Globus pallidus (tissue), 1 donor: ENCODE measurements at places on chromosomes 7 and 10.

DNA sequence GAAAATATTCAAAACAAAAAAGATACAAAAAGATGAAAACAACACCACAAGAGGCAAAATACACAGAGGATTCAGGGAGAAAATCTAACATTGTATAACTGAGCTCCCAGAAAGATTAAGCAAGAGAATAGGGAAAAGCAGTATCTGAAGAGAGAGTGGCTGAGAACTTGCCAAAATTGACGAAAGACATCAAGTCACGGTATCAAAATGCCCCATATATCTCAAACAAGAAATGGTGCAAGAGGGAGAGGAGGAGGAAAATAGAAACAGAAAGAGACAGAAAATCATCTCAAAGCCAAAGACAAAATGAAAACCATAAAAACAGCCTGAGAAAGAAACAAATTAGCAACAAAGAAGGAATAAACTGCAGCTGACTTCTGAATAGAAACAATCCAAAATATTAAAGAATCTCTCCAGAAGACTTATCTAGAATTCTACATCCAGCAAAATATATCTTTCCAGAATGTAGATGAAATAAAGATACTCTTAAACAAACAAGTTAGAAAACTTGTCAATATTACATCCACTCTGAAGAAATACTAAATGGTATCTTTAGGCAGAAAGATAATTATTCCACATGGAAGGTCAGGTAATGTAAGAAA lies 5.5 kb downstream of the USP6NL start:
- no peak for DNase-seq

GRCh38 chr10:58859526-58859925 lies 316.9 kb upstream of the PHYHIPL start:
- DNase-seq, result no peak

- DNase-seq, result peak; percentile 77
These were observed at the start of gene DGKI for GRCh38 chr7:137846827-137847567. Gene DGKI (minus strand): TSS chr7:137846974.

DNA sequence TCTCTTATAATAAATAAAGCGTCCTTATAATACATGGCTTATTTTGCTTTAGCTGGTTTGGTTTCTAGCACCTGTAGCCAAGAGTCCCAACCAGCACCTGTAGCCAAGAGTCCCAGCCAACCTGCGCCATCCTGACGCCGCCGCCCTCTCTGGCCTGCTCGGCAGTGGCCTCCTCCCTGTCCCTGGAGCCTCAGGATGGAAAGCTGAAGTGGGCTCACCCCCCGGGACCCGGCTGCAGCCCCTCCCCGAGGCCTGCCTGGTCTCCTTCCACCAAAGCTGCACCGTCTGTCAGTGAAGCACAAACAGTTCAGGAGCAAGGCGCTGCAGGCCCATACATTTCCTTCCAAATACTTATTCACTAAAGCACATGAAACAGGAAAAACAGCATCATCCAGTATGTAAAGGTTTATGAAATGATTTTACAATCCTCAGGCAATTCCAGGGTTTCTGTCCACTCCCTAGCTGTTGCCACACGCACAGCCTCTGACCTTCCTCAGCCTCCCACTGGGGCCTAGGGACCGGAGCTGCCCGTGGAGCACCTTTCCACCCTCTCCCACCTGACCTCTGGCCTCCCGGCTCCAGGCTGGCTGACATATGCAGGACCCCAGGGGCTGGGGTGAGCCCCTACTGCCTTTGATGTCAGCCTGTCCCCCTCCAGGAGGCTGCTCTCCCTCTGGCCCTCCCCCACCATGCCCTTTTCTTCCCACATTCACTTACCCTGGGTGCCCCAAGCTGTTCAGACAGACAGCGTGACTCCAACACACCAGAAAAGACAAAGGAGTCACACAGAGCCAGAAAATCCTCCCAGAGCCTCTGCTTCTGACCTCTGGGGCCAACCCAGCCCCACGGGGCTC lies 149.6 kb upstream of the PPP2R2D start:
- no peak for DNase-seq

- DNase-seq, result no peak
These were observed 315.2 kb downstream of the GATA3 start for GRCh38 chr10:8369666-8370065.

DNA sequence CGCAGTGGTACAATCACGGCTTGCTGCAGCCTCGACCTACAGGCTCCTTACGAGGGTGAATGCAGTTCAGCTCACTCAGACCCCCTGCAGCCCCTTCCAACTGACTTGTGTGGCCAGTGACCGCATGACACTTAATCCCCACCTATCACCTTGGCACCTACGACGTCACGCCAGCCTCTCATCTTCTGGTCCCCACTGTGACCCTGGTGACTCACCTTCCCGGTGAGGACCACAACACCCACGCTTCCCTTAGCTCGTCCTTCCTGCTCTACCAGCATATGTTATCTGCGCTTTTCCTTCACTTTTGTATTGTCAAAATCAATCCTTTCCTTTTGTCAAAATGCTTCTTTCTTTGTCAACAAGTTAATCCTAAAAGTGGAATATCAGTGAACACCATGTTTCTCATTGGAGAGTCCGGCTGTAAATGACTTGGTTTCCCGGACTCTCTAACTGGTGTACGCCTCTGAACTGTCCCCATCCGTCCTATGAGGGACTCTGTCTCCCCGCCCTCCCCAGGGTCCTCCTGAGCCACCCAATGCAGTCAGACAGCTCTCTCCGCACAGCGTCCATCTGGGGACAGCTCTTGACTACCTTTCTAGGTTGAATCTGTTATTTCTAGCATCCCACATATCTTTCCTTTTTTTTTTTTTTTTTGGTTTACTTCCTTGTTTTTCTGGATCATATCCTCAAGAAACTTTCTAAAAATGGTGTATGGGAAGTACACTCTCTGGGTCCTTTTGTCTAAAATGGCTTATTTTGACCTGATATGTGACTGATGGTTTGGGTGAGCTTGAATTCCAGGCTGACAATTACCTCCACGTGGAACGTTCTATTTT lies 37.3 kb downstream of the CFAP46 start:
- DNase-seq, result no peak

GRCh38 chr7:27846388-27846787 lies 106.4 kb downstream of the TAX1BP1 start:
- DNase-seq, result no peak

GRCh38 chr10:87505366-87506111 lies 846 bp downstream of the MINPP1 start:
- DNase-seq, result peak; percentile 29

DNA sequence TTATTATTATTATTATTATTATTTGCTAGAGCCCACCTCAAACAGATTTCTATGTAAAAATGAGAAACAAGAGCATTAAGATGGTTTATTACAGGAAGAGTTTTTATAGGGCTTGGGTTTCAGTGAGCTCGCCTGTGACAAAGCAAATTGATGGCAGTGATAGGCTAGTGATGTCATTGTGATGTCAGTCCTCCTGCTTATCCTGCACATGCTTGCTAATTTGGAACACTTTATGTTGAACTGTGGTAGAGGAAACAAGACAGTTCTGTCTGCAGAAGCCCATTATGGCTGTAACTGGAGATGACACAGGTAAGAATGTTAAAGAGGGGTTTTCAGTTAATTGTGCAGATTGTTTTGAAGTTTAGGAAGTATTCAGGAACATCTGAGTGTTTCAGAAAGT lies 68.3 kb downstream of the CREM start:
- no peak for DNase-seq

- peak; percentile 11 for DNase-seq
These were observed 28.5 kb downstream of the MKLN1 start for GRCh38 chr7:131355917-131356777.

- DNase-seq, result peak; percentile 7
These were observed 599.3 kb upstream of the CELF2 start for GRCh38 chr10:10418387-10418786.

DNA sequence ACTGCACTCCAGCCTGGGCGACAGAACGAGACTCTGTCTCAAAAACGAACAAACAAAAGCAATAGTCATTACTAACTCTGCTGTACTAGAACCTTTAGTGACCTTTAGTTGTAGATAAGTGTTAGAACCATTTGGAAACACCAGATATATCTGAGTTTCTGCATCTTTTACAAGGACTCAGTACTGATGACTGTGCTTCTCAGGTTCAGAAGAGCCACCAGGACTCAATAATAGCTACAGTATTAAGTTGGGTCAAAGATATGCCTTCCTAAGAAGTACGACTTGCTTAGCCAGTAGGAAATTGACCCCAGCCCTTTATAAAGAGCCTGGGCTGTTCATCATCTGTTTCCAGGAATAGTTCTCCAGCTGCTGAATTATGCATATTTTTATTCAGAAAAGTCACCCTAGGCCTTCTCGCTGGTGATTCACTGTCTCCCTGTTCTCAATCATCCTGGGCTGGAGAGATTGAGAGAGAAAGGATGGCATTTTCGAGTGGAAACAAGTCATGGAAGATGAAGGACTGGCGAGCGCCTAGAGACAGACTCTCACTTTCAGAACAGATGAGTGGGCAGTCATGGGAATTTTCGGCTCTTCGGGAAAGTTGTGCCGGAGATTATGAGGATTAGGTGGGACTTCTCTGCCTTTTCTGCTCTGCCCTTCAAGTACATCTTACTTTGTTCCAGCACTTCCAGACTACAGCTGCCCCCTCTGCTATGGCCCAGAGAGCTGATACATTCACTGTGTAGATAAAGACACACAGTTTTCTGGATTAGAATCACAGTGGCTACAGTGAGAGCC lies 316.1 kb downstream of the CCDC3 start:
- DNase-seq, result no peak

- no peak for DNase-seq
These were observed 190.5 kb upstream of the NRP1 start for GRCh38 chr10:33524966-33525365.

DNA sequence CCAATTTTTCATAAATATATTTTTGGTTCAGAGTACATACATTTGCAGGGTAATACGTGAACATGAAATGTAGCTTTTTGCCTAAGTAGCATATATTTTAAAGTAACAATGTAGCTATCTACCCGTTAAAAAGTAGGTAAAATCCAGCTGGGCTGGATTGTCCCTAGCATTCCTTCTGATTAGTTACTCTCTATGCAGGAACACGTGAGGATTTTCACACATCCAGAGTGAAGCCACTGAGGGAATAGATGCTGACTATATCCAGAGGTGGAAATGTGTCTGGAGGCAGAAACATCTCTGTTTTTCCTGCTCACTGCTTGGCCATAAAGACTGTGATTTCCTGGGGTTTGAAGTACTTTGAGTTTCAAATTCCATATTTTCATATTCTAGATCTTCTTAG lies 338.9 kb upstream of the KIAA1217 start:
- DNase-seq, result no peak

DNA sequence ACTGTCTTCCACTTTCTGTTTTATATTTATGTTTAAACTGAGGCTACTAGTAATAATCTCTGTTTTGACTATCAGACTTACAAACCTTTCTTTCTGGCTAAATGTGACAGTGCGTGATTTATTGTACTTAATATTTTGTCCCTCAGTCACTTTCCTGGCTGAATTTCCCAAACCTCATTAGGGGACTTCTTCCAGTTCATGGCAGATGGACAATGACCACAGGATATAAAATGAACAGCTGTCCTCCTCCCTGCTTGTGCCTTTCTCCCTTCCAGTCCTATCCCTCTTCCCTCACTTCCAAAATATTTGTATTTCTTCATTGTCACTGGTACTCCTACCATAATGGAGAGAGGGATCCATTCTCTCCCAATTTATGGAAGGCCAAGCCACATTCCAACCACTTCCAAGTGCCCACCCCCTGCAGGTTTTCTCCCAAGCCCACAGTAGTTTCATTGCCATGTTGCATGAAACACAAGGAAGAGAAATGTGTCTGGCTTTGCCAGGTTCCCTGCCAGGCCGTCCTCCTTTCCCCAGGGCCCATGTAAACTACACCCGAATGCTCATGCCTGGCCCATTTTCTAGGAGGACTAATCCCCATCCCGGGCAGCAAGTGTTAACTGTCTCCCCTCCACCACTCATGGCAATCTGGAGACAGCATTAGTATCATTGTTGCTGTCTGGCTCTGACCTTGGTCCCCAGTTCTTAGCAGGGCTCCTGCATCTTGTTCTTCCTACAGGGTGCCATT lies 269.5 kb upstream of the SLC26A5 start:
- no peak for DNase-seq

DNA sequence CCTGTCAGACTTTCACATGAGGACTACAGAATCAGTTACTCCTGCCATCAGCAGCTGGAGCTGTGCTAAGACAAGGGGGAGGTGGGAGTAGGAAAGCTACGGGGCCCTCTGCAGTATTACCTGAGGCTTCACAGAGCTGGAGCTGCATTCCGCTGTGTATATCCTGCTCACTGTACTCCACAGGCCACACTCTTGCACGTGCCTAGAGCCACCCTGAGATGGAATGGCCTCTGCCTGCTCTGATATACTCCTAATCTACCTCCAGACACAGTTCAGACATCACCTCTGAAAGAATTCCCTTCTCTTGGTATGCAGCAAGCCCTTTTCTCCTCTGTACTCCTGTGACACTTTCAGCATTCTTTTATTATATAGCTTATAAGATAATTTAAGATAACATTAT lies 34.8 kb downstream of the TRDMT1 start:
- DNase-seq, result no peak

GRCh38 chr10:80199828-80200227 lies 5.5 kb downstream of the ANXA11 start:
- peak; percentile 43 for DNase-seq

DNA sequence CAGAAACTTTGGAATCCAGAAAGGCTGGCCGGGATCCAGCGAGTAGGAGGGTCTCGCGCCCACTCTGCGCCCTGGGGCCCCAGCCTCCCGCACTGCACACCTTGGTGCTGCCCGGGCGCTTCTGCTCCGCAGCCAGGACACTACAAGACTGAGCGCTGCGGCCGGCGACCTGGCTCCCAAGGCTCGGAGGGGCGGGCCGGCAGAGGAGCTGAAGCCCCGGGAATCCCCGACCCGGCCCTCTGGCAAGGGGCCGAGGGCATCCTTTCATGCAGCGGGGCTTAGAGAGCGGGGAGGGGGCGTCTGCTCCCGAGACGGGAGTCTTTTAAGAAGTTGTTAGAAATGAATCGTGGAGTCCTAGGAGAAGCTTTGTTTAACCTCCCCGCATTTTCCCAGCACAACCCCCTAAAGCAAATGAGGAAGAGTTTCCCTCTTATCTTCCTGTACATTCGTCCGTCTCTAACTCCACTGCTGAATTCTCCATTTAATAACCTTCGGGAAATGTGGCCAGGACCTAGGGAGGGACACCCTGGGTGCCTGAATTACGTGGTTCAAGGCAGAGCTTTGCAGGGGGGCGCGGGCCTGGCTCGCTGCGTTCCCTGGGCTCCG lies 1.1 kb downstream of the VWC2 start:
- no peak for DNase-seq

- DNase-seq, result peak; percentile 53
These were observed 25.8 kb upstream of the TMEM120A start for GRCh38 chr7:76020031-76020714.

DNA sequence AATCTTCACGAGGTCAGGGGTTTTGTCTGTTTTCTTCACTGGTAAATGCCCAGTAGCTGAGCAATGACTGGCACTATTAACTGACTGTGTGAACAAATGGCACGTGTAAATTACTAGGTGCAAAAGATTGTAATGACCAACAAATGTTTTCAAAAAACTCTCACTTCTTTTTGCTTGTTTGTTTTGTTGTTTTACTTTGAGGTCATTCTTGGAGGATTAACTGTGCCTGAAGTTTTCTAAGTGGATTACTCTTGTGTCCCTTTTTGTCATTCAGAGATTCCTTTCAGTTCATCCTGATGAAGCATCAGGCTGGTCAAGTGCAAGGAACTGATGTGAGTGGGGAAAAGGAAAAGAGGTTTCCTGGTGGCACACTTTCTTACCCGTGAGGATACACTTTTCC lies 74.4 kb upstream of the PPP1R3C start:
- no peak for DNase-seq

GRCh38 chr7:17620566-17620965 lies 319.7 kb downstream of the SNX13 start:
- DNase-seq, result no peak

- no peak for DNase-seq
These were observed 38.8 kb downstream of the AKR1B15 start for GRCh38 chr7:134587750-134588149.
